Sigmoid colon (tissue), 7 donors: ENCODE measurements at places on chromosomes 1 and 21. TPM values are rescaled to one million over a fixed set of nuclear protein-coding genes. Genes with fewer than 3 reads are reported as not detected.

- no peak for DNase-seq
Measured at GRCh38 chr21:43201491-43201890, 32.7 kb downstream of the CRYAA start.

AMPD1 gene
- not detected for total RNA-seq

DNA sequence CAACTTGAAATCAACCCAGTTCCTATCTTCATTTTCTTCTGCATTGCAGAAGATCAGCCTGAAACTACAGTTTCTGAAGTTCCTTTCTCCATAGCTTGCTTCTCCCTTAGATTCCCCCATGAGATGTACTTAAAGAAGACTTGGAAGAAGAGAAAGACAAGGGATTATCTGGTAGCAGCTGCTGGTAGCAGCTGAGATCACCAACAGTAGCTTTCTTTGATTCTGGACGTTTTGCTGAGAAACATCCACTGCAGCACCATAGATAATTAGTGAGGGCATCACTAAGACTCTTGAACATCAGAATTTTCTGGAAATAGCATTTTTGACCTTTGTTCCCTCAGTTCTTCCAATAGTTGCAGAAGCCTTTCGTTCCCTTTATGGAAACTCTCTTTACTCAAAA lies 465 bp upstream of the CFHR3 start:
- no peak for DNase-seq

C1orf115 gene
- 6.2 TPM for total RNA-seq

GRCh38 chr1:244099258-244099930 lies 48.3 kb downstream of the ZBTB18 start:
- DNase-seq: no peak
